ENCODE measurements at places on chromosomes 7 and 10. TPM values are rescaled to one million over a fixed set of nuclear protein-coding genes. Genes with fewer than 3 reads are reported as not detected.
A peak's percentile ranks its signal among the peaks of the same experiment; 100 is the strongest.

GRCh38 chr10:70672165-70673042 is at the start of gene ADAMTS14:
TSS of gene ADAMTS14 (plus strand) at chr10:70672506. CDS start at chr10:70672803, 297 bp downstream.
- peaks cover 26% of the 10 kb centered on the region for H3K4me1 ChIP-seq
- no peak within 1 kb of the TSS for H3K27ac ChIP-seq
- H3K36me3 ChIP-seq, result no peaks in the 10 kb centered on the region
- DNase-seq, result no peak
- peaks cover 8% of the 10 kb centered on the region for H3K27me3 ChIP-seq

DNA sequence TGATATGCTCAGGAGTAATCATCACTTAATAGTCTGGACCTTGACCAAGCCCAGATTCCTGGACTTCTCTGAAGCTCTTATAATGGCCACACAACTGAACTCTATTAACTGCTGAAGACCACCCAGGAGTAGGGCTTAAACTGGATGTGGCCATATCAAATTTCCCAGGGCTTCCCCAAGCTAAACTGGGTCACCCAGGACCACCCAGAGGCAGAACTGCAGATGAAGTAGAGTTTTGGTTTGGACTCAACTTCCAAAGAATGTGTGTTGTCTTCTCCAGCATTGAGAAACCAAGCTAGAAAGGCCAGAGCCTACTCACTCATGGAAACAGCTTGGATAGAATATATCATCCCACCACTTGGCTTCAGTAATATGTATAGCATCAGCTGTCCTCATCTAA is 358.2 kb upstream of the MEOX2 start:
- no peaks in the 10 kb centered on the region for H3K36me3 ChIP-seq
- H3K4me1 ChIP-seq, result peaks cover 5% of the 10 kb centered on the region
- DNase-seq, result peak; percentile 16
- H3K4me3 ChIP-seq, result no peak overlapping the region

DNA sequence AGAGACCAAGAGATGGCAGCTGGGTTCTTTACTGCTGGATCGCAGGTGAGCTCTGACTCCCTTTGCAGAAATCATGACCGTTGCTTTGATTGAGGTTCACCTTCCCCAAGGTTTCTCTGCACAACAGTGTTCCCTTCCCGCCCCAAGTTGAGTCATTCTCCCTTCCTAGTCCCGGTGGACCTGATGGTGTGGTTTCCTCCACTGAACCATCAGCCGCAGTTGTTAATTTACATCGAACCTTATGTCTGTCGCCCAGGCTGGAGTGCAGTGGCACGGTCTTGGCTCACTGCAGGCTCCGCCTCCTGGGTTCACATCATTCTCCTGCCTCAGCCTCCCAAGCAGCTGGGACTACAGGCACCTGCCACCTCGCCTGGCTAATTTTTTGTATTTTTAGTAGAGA is 5.8 kb downstream of the ZSCAN25 start:
- H3K4me3 ChIP-seq, result no peak overlapping the region
- H3K4me1 ChIP-seq, result peaks cover 91% of the 10 kb centered on the region
- H3K27me3 ChIP-seq, result no peaks in the 10 kb centered on the region
- peaks cover 80% of the 10 kb centered on the region for H3K36me3 ChIP-seq

DNA sequence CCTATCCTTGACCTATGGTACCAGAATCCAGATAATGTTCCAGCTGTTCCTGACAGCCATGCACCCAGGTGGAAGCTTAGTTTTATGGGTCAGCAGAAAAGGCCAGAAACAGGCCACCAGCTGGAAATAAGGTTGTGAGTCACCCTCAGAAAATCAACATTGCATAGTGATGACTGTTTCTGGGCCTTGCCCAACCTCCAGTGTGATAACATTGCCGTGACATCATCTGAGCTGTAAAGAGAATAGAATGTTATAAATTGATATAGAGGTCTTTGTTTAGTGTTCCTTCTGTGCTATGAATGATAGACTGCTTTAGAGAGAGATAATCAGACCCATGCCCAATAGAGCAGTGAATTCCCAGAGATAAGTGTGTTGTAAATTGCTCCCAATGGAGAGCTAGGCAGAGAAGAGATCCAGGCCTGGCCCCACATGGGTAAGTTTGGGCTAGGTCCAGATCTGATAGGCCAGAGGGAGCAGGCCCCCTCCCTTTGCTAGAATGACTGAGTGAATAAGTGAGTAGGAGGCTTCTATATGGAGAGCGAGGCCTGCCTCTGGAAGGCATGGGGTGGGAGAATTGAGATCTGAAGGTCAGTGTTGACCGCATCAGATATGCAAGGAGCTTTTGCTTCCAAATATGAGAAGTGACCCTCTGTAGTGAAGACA is 14.2 kb upstream of the HPS1 start:
- peaks cover 17% of the 10 kb centered on the region for H3K4me1 ChIP-seq
- H3K27me3 ChIP-seq, result no peaks in the 10 kb centered on the region
- DNase-seq, result peak; percentile 80
- H3K36me3 ChIP-seq, result no peaks in the 10 kb centered on the region

DNA sequence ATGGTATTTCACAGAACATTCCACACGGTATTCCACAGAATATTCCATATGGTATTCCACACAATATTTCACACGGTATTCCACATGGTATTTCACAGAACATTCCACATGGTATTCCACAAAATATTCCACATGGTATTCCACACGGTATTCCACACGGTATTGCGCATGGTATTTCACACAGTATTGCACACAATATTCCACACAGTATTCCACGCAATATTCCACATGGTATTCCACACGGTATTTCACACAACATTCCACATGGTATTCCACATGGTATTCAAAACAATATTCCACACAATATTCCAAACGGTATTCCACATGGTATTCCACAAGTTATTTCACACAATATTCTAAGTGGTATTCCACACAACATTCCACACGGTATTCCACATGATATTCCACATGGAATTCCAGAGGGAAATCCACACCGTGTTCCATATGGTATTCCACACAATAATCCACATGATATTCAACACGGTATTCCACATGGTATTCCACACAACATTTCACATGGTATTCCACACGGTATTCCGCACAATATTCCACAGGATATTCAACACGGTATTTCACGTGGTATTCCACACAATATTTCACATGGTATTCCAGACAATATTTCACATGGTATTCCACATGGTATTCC is 136.7 kb upstream of the CHST15 start:
- H3K4me3 ChIP-seq, result no peak overlapping the region
- no peaks in the 10 kb centered on the region for H3K36me3 ChIP-seq
- no peaks in the 10 kb centered on the region for H3K4me1 ChIP-seq
- H3K27me3 ChIP-seq, result no peaks in the 10 kb centered on the region

DNA sequence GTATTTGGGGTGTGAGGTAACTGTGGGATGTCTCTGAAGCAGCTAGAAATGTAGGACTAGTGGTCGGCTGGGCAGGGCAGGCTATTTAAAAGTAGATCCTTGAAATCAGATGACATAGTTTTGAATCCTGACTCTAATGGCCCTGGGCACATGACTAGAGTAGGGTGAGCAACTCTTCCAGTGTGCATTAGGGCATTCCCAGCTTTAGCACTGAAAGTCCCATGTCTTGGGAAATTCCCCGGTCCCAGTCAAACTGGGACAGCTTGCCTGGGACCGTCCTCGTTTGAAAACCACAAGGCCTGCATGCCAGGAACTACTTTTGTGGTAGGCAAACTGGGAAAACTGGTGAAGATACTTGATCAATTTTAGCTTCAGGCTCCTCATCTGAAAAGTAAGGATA is 255.3 kb downstream of the PTEN start:
- H3K36me3 ChIP-seq, result no peaks in the 10 kb centered on the region
- no peak overlapping the region for H3K27ac ChIP-seq
- no peak overlapping the region for H3K4me3 ChIP-seq

GRCh38 chr10:5283305-5284158 is 81.2 kb upstream of the UCN3 start:
- peak; percentile 43 for DNase-seq
- H3K27ac ChIP-seq, result peak overlapping the region; percentile 74
- H3K4me1 ChIP-seq, result peaks cover 18% of the 10 kb centered on the region
- H3K27me3 ChIP-seq, result no peaks in the 10 kb centered on the region
- no peak overlapping the region for H3K4me3 ChIP-seq
- H3K36me3 ChIP-seq, result peaks cover 11% of the 10 kb centered on the region

- peak; percentile 37 for DNase-seq
- no peaks in the 10 kb centered on the region for H3K36me3 ChIP-seq
- peak overlapping the region; percentile 31 for H3K27ac ChIP-seq
Measured at GRCh38 chr7:95180-95862, 97.0 kb upstream of the FAM20C start.

GRCh38 chr10:120719333-120719732 is 131.8 kb upstream of the WDR11 start:
- no peaks in the 10 kb centered on the region for H3K4me1 ChIP-seq
- DNase-seq, result no peak
- no peak overlapping the region for H3K4me3 ChIP-seq

DNA sequence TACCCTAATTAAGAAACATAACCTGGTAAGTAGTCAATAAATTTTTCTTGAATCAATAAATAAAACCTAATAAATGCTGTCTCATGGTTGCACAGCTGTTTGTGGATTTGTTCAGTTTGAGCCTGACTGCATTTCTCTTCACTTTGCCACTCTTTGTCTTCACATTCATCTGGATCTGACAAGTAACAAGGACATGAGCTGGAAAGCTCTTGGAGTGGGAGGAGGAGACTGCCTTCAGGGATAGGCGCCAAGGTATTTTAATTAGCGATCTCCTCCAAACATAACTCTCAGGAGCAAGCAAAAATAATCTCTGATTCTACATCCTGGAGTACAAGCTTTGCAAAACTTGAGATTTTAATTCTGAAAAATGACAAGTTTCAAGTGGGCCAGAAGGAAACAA is 251.0 kb downstream of the BMPER start:
- H3K4me3 ChIP-seq, result no peak overlapping the region
- no peaks in the 10 kb centered on the region for H3K36me3 ChIP-seq
- H3K27ac ChIP-seq, result no peak overlapping the region
- H3K4me1 ChIP-seq, result no peaks in the 10 kb centered on the region
- no peak for DNase-seq

OR2A1 gene
- total RNA-seq, result not detected

TMEM176A gene
- total RNA-seq, result not detected

SHH gene
- total RNA-seq, result not detected

SLC16A12 gene
- total RNA-seq, result not detected

SFXN4 gene
- 46.2 TPM for total RNA-seq

CAMK2B gene
- total RNA-seq, result not detected

GIMAP2 gene
- not detected for total RNA-seq

VGF gene
- not detected for total RNA-seq

All from SJSA1 (cell line).